ENCODE measurements at places on chromosomes 11 and 22.

- no peak for DNase-seq
These were observed 106.5 kb downstream of the TMEM135 start for GRCh38 chr11:87144252-87144651.

DNA sequence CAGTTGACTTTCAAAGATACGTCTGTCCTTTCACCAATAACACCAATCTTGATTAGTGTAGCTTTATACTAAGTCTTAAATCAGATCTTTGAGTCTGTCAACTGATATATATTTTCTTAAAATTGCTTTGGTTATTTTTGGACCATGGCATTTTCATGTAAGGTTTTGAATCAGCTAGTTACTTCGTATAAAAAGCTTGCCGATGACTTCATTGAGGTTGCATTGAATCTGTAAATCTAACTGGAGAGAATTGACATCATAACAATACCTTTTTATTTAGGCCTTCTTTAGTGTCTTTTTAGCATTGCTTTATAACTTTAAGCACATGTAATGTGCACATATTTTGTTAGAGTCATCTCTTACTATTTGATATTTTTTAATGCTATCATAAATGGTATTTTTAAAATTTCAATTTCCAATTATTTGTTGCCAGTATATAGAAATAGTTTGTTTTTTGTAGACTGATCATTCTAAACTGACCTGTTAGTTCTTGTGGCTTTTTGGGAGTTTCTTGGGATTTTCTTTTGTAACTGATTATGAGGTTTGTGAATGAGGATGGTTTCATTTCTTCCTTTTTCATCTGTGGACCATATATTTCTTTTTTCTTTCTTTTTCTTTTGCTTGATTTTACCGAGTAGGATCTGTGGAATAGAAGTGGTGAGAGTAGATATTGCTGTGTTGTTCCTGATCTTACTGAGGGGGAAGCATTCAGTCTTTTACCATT lies 61.4 kb downstream of the DDX10 start:
- DNase-seq, result no peak

- peak; percentile 48 for DNase-seq
These were observed 14.2 kb upstream of the MUC6 start for GRCh38 chr11:1050581-1051355.

DNA sequence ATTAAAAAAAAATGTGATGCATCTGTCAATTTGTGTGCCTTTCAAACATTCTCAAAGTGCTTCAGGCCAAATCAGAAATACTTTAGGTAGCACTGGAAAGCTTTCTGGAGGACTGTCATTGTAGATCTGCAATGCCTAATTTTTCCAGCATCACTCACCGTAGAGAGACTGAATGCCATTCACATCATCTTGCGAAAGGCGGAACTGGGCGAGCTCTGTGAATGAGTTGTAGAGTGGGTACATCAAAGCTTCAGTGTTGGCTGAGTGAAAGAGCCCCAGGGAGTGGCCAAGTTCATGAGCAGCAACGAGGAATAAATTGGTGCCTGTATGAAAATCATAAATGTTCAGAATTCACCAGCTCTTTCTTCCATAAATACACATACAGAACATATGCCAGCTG lies 4.0 kb downstream of the MMP10 start:
- DNase-seq, result no peak

- DNase-seq, result peak; percentile 19
These were observed 84.4 kb downstream of the MED15 start for GRCh38 chr22:20591660-20592310.

GRCh38 chr11:128208329-128209137 lies 378.8 kb downstream of the ETS1 start:
- peak; percentile 57 for DNase-seq

DNA sequence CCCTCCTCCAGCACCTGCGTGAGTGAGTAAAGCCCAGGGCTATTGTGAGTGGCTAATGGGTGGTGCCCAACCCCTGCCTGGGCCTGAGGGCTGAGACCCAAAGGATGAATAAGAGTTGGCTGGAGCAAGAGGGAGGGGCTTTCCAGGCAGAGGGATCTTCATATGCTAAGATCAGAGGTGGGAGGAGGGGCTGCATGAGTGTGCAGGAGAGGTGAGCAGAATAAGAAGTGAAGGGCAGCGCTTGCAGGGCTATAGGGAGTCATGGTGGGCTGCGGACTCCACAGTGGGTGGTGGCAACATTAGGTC lies 3.9 kb downstream of the EMID1 start:
- no peak for DNase-seq

DNA sequence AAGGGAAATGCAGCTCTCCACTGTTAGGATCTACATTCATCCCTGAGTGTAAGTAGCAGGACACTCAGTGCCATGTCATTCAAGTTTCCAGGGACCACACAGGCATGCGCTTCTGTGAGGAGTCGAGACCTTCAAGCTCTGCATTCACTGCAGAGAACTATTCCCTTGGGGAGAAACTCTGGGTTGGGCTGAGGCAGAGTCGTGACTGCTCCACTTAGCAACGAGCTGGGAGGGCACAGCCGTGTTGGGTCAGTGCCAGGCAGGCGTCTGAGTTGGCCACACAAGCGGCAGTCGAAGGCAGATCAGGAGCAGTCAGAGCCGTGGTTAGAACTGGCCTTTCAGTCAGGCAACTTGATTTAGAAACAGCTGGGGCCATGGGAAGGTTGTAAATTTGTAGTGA lies 14.7 kb downstream of the MPEG1 start:
- DNase-seq, result no peak

GRCh38 chr11:76747153-76747914 lies 35.8 kb upstream of the TSKU start:
- DNase-seq, result no peak
